ENCODE measurements at places on chromosomes 5 and 9.

DNA sequence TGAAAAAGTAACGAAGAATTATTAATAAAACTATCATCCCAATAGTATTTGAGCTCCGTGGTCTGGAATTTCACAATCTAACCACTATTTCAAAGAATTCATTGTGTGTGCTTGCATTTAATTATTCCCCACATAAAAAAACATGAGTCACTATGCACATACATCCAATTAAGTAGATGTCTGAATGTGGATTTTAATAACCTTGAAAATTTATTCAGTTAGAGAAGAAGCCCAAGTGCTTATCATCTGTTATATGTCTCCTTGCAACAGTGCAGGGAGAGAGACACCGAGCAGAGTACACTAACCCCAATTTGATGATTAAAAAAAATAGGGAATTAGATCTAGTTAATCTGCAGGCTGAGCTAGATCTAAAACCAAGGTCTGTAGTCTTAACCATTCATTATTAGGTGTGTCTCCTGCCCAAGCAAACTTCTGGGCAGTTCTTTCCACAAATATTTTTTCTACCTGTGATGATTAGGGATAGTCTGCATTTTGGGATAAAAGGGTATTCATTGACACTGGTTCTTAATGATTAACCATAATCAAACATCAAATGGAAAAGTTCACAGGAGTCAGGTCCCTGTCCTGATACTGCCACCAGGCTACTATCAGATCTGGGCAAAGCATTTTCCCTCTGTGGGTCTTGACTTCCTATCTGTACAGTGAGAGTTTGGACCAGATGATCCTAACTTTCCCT, 164.2 kb downstream of the GRIA1 start:
- no peak for DNase-seq

- no peak for DNase-seq
Observed at GRCh38 chr9:98215271-98215670, 22.8 kb upstream of the CORO2A start.

DNA sequence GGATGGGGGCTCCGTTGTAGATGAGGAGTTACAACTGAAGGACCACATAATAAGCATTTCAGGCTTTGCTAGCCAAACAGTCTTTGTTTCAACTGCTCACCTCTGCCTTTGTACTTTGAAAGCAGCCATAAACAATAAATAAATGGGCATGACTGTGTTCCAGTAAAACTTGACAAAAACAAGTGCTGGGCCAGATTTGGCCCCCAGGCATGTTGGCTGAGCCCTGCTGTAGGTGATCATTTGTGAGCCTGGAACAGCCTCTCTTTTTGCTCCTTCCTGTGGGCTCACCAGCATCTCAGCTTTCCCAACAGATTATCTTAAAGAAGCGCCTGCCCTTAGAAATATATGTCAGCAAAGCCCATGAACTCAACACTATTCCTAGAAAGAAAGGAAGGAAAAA, 149.4 kb downstream of the GOLPH3 start:
- DNase-seq: no peak

GRCh38 chr9:99024959-99025358, 80.0 kb upstream of the TGFBR1 start:
- DNase-seq: no peak

GRCh38 chr9:133813749-133814585, 75.8 kb upstream of the SARDH start:
- no peak for DNase-seq

DNA sequence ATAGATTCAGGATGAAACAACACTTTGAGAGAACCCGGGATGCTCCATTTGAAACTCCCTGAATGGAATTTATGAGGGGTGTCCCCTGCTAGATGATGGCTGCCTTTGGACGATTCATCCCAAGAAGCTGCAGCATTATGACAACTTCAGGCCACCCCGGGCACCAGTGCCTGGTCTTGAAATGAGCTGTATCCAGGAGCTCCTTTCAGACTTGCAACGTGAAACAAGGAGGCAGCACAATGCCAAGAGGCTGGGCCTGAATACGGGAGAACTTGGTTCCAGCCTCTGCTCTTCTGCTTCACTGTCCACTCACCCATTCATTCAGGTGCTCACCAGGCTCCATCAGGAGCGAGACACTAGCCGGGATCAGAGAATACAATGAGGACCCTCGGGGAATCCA, 78.3 kb downstream of the STK10 start:
- DNase-seq: no peak

GRCh38 chr9:89642789-89643188, 38.0 kb downstream of the GADD45G start:
- DNase-seq: no peak

GRCh38 chr5:108654051-108654450, 93.6 kb upstream of the FER start:
- no peak for DNase-seq

GRCh38 chr5:126355940-126356339, 67.3 kb upstream of the GRAMD2B start:
- peak; percentile 32 for DNase-seq

DNA sequence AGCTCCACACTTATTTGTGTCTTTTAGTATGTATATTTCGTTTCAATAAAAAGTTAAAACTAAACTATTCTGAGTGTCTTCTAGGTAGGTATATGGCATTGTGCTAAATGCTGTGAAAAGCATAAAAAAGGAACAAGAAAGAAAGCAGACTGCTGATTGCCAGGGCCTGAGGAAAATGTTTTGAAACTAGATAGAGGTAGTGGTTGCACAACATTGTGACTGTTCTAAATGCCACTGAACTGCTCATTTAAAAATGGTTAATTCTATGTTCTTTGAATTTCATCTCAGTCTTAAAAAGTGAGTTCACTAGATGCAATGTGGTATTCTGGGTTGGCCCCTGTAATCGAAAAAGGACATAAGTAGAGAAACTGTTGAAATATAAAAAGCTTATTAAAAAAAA, 2.6 kb upstream of the ALAD start:
- no peak for DNase-seq

DNA sequence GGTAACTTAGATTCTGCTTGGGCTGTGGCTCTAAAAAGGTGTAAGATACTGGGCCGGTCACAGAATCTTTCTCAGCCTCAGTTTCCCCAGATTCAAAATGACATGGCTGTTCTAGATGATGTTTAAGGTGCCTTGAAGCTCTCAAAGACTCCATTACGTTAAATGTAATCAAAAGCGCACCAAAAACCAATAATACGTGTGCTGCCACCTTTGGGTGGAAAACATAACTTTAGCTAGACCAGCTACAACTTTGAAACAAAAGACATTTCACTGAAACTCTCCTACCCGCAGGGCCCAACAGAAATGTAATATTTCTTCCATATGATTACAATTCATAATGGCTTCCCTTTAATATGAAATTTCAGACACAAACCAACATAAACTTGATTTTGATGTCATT, 35.0 kb upstream of the PCSK5 start:
- DNase-seq: peak; percentile 35

DNA sequence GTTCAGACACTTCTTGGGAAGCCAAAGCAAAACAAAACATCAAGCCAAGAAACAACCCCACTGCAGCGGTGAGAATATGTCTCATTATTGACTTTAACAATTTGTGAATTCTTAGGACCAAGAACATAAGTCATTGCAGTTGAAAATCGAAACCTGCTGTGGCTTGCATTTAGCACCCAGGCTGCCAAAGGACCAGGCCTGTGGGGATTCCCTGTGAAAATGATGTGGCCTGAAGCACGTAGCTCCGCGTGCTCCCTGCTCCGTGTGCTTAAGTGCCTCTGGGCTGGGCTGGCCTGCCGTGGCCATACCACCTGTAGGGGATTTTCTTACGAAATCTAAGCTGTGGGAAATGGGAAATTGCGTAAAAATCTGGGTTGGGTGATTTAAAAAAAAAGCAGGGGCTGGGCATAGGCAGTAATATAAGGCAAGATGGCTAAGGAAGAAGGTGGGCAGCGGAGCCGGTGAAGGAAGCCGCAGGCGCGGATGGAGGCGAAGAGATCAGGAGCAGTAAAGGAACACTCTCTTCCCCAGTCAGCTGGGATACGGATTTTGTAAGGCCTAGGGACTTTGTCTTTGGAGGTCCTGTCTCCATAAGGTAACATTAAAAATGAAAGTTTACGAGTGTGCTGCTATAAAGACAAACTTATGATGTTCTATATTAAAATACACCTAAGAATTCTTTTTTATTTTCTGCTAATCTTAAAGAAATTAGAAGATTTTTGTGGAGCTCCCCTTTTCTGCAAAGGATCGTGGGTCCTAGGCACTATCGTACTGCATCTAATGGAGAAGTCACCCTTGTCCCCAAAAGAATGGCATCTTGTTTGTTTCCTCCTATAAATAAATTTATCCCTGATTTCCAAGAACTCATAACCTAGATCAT, 189.6 kb upstream of the SEMA6A start:
- no peak for DNase-seq

DNA sequence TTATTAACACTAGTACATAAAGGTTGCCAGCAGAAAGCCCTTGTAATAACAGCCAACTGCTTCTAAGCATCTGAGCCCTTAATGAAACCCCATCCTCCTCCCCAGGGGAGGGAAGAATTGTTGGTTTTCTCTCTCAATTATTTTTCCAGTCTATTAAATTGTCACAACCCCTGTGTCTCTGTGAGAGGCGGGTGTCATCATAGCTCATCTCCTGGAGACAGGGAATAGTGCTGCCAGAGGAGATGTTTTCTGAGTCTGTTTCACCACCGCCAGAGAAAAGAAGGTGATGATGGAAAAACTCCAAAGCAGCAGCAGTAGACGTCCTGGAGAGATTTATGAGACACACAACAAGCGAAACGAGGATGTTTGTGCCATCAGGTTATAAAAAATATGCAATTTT, 271.1 kb upstream of the NMUR2 start:
- DNase-seq: no peak

GRCh38 chr5:99621772-99622681, 693.2 kb upstream of the CHD1 start:
- DNase-seq: no peak

DNA sequence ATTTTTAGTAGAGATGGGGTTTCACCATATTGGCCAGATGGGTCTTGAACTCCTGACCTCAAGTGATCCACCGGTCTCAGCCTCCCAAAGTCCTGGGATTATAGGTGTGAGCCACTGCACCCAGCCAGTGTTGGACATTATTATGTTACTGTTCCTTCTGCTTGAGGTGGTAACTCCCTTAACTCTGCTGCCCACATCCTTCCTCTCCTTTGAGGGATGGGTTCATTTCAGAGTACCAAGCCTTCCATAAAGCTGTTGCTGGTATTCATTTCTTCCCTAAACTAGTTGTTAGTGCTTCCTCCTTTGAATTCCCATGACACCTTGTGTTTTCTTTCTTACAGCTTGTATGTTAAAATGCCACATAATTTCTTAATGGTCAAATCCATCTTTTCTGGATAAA, 54.0 kb downstream of the CTNNA1 start:
- no peak for DNase-seq

DNA sequence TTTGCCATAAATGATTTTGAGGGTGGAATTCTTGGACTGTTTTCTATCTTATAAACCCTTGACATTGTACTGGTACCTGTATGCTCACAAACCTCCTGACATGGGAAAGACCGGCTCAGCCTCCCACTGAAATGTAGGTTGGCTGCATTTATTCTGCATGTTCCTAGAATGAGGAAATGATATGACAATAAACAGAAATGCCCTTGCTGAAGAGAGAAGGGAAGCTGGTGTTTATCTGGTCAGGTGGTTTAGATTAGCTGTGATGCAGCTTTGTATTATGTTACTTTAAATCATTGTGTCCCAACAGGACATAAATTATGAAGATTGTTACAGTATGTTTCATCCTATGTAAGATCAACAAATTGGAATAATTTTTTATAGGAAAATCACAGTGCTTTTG, 23.1 kb upstream of the CATSPER3 start:
- no peak for DNase-seq

GRCh38 chr5:144313147-144313726, 142.6 kb downstream of the KCTD16 start:
- DNase-seq: no peak

- no peak for DNase-seq
Observed at GRCh38 chr9:105050296-105050695, 122.3 kb upstream of the ABCA1 start.

DNA sequence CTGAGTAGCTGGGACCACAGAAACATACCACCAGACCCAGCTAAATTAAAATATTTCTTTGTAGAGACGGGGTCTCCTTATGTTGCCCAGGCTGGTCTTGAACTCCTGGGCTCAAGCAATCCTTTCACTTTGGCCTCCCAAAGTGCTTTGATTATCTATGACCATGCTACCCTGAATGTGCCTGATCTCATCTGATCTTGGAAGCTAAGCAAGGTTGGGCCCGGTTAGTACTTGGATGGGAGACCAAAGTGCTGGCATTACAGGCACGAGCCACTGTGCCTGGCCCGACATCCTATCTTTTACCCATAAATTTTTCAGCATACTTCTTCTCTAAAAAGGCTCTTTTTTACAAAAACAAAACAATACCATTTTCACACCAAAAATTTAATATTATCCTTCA, 137.0 kb upstream of the LRRTM2 start:
- no peak for DNase-seq

DNA sequence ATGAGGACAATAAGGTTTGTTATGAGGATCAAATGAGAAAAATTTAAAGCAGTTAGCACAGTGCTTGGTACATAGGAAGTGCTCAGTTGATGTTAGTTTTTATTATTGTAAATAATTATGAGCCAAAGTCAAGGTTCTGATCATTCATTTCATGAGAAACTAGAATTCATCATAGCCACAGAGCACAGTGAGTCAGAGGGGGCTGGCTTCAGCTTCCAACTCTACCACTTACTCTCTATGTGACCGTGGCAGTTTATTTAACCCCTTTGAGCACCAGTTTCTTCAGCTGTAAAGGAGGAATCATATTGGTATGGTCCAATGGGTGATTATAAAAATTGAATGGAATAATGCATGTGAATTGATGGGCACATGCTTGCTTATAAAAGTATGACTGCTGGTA, 39.4 kb downstream of the KLHL3 start:
- no peak for DNase-seq

GRCh38 chr5:172178991-172179989, 8.7 kb downstream of the STK10 start:
- DNase-seq: no peak

GRCh38 chr9:8384091-8384490, 584.5 kb upstream of the DMAC1 start:
- no peak for DNase-seq

GRCh38 chr5:72550595-72550994, 43.4 kb upstream of the ZNF366 start:
- no peak for DNase-seq

GRCh38 chr5:79510638-79511037, 3.3 kb downstream of the HOMER1 start:
- no peak for DNase-seq

DNA sequence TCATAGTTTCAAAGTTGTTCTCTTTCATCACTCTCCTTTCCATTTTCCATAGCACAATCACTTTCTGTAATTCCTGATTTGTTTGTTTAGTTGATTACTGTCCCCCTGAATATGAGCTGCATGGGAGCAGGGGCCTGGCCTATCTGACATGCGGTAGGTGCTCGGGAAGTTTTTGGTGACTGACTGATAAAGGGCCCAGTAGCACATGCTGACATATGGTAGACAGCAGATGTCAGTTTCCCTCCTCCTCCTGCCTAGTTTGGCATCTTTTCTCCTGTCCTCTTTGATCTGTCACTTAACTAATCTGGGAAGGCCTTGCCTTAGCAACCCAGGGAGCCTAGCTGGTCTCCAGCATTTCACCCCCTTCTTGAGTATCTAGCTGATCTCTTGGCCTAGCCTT, 14.4 kb downstream of the GALNT12 start:
- DNase-seq: no peak
